Tongue (tissue), 3 donors: ENCODE measurements at places on chromosomes 5 and 9.

GRCh38 chr5:96124589-96124988 is 162.9 kb upstream of the ELL2 start:
- no peak for DNase-seq

DNA sequence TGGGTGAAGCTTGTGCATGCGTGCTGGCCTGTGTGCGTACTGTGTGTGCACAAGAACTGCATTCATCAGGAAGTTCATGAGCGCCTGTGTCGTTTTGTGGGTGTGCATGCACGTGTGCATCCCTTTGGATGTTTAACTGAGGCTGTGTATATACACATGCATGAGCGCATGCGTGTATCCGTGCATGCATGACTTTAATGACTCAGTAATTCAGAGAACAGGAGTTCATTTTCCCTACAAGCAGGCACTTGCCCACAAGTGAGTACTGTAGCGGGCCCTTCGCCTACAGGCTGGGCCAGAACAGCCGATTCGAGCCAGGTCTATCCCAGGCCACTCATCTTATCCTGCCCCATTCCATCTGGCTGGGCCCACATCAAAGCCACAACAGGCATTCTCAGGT is 29.8 kb downstream of the CORO2A start:
- DNase-seq: peak; percentile 15

- DNase-seq: peak; percentile 22
Observed at GRCh38 chr9:97703437-97704344, 6.6 kb upstream of the XPA start.

DNA sequence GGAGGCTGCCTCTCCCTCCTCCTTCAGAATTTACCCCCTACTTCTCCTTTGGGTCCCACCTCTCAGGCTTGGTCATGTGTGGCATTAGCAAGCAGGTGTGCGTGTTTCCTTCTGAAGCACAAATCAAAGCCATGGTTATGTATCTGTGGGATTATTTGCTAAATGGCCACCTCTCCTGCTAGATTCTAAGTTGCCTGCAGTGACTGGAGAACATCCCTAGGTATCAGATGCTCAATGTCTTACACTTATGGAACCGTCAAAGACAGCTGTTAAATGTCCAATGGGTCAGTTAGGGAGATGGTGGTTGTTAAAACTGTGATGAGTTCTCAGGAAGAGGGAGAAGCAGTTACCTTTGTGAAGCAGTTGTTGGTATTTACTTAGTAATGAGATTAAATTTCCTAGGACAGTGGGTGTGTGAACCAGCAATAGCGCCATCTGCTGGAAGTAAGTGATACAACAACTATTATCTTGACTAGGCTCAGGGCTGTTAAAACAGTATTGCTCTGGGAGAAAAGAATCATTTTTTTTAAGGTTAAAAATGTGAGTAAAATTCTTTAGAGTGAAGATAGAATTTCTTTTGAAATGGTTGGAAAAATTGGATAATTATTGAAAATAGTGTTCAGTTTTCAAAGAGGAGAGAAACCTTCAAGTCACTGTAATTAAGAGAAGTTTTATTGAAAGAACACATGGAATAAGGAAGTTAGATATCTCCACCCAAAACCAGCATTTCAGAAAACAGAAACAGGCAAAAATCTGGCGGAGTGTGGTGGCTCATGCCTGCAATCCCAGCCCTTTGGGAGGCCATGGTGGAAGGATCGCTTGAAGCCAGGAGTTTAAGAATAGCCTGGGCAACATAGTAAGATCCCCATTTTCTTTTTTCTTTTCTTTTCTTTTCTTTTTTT is 71.3 kb downstream of the TMC1 start:
- peak; percentile 82 for DNase-seq

- no peak for DNase-seq
Observed at GRCh38 chr9:92266486-92266885, 27.0 kb downstream of the IARS1 start.

- DNase-seq: peak; percentile 69
Observed at GRCh38 chr5:173925449-173926071, 37.4 kb downstream of the CPEB4 start.

DNA sequence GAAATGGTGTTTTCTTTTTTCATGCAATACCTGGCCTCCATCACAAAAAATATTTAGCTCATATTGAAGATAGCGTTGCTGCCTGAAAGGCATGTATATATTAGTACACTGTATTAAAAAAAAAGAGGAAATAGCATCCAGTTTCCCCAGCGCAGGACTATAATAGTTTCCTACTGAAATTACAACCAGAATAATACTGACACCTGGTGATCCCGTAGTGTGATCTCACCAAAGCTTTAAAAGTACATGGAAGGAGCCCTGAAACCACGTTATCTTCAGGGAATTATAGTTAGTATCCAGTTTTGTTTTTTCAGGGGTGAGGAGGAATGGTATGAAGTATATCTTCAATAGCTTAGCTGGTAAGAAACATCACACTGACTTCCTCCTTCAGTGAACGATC is 264.9 kb downstream of the CD180 start:
- no peak for DNase-seq

- peak; percentile 7 for DNase-seq
Observed at GRCh38 chr5:169350759-169351240, 49.9 kb upstream of the SLIT3 start.

GRCh38 chr9:35935755-35936509 is 22.0 kb downstream of the OR2S2 start:
- DNase-seq: peak; percentile 35

GRCh38 chr9:127862075-127863011 is 7.9 kb upstream of the ENG start:
- DNase-seq: peak; percentile 68

GRCh38 chr5:27087747-27088146 is 49.4 kb upstream of the CDH9 start:
- DNase-seq: no peak

DNA sequence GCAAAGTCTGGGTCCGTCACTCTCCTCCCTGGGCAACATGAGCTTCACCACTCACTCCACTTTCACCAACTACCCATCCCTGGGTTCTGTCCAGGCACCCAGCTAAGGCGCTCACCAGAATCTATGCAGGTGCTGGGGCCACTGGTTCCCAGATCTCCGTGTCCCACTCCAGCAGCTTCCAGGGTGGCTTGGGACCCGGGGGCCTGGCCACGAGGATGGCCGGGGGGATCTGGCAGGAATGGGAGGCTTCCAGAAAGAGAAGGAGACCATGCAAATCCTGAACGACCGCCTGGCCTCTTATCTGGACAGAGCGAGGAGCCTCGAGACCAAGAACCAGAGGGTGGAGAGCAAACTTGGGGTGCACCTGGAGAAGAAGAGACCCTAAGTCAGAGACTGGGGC is 1611.0 kb upstream of the ACO1 start:
- DNase-seq: no peak

GRCh38 chr9:87587356-87587745 is 89.7 kb downstream of the DAPK1 start:
- DNase-seq: no peak

GRCh38 chr5:62283005-62283404 is 23.0 kb upstream of the KIF2A start:
- no peak for DNase-seq

DNA sequence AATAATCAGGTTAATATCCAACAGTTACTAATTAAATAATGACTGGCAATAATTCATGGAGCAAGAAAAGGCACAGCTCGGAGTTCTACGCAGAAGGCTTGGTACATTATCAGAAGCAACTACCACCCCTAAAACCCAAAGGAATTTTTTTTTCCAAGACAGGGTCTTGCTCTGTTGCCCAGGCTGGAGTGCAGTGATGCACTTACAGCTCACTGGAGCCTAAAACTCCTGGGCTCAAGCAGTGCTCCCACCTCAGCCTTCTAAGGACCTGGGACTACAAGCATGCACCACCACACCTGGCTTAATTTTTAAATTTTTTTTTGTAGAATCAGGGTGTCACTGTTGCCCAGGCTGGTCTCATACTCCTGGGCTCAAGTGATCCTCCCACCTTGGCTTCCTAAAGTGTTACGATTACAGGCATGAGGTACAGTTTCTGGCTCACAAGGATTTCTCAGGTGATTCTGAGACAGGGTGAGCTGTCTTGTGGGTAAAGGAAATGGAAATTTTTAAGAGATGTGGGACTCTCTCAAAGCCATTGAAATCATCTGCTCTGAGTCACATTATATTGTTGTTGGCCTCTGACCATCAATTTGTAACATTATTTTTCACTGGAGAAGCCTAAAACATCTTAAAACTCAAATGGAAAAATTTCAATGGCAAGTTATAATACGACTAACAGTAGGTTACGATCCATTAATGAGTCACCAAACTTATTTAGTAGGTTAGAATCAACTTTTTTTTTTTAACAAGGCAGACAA is 19.7 kb upstream of the HSDL2 start:
- no peak for DNase-seq

DNA sequence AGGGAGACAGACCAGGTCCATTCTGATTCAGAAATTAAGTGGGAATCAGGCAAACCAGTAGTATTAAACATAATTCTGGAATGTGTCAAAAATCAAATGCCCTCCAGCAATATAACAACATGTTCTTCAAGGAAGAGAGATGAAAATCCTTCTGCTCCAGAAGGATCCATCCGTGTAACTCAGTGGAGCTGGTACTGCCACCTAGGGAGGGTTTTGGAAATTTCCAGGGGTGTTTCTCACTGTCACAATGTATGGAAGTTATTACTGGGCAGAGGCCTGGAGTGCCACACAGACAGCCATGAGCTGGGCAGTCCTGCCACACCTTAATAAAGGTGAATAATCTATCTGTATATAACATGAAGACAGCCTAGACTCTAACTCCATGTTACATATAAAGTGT is 87.5 kb downstream of the TTLL11 start:
- no peak for DNase-seq

DNA sequence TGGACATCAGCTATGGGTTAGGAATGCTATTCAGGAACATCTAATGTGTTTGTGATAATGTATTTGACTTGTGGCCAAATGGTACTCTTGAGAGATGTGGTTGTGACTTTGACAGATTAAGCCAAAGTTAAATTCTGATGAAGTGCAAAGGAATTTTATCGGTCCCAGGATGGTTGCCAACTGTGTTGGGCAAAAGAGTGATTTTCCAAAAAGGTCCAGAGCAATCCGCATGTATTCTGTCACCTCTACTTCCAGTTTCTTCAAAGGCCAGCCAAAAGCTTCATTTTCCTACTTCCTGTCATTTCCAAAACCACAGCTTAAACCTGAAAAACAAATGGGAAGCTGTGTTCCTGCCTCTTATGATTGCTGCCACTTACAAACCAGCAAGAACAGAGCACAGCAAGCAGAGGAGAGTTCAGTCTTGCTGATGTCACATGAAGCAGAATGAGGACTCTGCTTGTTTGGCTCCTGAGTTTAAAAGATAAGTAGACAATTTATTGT is 59.8 kb downstream of the MARCHF3 start:
- no peak for DNase-seq

- DNase-seq: peak; percentile 93
Observed at GRCh38 chr5:97231025-97231636, 48.1 kb upstream of the RIOK2 start.

DNA sequence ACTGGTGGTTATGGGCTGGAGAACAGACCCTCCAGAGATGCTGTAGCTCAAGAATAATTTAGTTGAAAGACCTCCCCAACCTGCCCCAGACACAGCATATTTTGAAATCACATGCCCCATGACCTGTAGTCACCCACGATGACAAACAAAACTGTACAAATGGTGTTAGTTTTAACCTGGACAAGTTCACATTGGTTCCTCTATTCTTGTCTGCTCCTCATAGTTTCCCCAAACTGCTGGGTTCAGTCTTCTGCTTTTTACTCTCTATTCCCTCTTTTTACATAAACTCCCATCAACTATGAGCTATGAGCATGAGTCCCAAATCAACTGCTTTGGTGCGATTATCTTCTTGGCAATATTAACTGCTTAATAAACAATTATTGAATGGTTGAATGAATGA is 365.3 kb upstream of the CLINT1 start:
- no peak for DNase-seq

- DNase-seq: peak; percentile 50
Observed at GRCh38 chr9:134136118-134136995, 475 bp downstream of the WDR5 start.

GRCh38 chr5:114332925-114333324 is 28.9 kb upstream of the KCNN2 start:
- no peak for DNase-seq

GRCh38 chr9:1718836-1719235 is 296.3 kb upstream of the SMARCA2 start:
- no peak for DNase-seq

- no peak for DNase-seq
Observed at GRCh38 chr5:37172957-37173356, 76.2 kb downstream of the CPLANE1 start.

GRCh38 chr9:109010746-109011145 is 2.6 kb downstream of the CTNNAL1 start:
- DNase-seq: no peak

- no peak for DNase-seq
Observed at GRCh38 chr9:34272101-34272541, 56.9 kb downstream of the KIF24 start.

- DNase-seq: peak; percentile 37
Observed at GRCh38 chr9:15295761-15296405, 11.1 kb downstream of the TTC39B start.

- DNase-seq: no peak
Observed at GRCh38 chr5:103571730-103572129, 9.1 kb upstream of the NUDT12 start.

GRCh38 chr5:135986891-135987401 is 32.2 kb upstream of the LECT2 start:
- DNase-seq: peak; percentile 63

GRCh38 chr5:179805529-179806249 is 977 bp downstream of the MGAT4B start:
- DNase-seq: peak; percentile 44

GRCh38 chr5:87002485-87002884 is 265.2 kb upstream of the RASA1 start:
- DNase-seq: no peak

GRCh38 chr5:131525805-131526204 is 109.2 kb downstream of the RAPGEF6 start:
- DNase-seq: no peak

GRCh38 chr9:77598524-77598923 is 49.6 kb downstream of the GNA14 start:
- peak; percentile 95 for DNase-seq

GRCh38 chr9:127783111-127784008 is 2.5 kb upstream of the CDK9 start:
- DNase-seq: no peak

DNA sequence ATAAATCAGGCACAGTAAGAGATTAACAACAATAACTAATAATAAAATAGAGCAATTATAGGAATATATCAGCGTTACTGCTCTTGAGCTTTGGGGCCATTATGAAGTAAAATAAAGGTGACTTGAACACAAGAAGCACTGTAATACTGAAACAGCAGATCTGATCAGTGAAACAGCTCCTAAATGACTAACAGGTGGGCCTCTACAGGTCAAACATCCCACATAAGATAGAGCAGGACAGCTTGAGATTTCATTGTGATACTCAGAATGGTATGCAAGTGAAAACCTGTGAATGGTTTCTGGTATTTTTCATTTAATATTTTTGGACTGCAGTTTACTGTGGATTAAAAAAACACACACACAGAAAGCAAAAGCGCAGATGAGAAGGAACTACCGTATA is 24.0 kb upstream of the MAP3K1 start:
- no peak for DNase-seq
